ENCODE measurements at places on chromosomes 16 and 17. TPM values are rescaled to one million over a fixed set of nuclear protein-coding genes. Genes with fewer than 3 reads are reported as not detected.

DNA sequence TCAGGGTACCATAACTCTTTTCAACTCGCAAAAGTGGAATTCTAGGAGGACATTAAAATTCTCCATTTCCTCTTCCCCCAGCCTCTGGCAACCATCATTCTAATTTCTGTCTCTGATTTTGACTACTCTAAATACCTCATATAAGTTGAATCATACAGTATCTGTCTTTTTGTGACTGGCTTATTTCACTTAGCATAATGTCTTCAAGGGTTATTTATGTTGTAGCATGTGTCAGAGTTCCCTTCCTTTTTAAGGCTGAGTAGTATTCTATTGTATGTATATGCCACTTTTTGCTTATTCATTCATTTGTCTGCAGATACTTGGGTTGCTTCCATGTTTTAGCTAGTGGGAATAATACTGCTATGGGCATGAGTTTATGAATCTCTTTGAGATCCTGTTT, 12.0 kb downstream of the RNF135 start:
- no peak for DNase-seq

DNA sequence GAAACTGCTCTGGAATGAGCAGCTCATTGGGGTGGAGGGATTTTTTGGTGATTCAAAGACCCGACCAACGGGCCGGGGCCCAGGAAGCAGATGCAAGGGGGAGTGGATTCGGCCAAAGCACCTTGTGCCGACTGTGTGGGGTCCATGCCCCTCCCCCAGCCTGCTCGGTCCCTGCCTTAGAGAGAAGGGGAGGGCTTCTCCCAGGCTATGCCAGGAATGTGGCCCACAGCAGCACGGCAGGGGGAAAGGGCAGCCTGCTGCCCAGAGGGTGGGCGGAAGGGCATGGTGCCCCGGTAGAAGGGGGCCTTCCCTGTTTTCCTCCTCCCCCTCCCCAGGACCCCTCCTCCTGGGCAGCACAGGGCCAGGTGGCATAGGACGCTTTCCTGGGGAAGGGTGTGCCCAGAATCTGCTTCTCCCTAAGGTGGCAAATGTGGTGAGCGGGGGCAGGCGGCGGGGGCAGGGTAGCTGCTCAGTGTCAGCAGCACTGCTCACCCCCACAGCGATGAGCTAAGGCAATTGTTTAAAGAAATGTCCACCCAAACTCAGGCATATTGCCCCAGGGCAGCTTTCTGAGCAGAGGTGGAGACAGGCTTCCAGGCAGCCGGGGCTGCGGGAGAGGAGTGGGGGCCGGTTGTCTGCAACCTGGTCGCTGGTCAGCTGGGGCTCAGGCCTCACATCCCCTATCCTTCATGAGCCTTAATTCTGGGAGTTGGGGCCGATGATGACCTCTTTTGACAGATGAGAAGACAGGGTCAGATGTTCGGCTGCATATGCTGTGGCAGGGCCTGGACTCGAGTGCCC, 33.9 kb upstream of the MLKL start:
- no peak for DNase-seq

GRCh38 chr16:73022534-73022933, 25.4 kb downstream of the ZFHX3 start:
- no peak for DNase-seq

GRCh38 chr16:24255456-24256371, at the start of gene CACNG3:
TSS of gene CACNG3 (plus strand) at chr16:24256335. CDS start at chr16:24256755, 420 bp downstream.
- peak; percentile 62 for DNase-seq

DNA sequence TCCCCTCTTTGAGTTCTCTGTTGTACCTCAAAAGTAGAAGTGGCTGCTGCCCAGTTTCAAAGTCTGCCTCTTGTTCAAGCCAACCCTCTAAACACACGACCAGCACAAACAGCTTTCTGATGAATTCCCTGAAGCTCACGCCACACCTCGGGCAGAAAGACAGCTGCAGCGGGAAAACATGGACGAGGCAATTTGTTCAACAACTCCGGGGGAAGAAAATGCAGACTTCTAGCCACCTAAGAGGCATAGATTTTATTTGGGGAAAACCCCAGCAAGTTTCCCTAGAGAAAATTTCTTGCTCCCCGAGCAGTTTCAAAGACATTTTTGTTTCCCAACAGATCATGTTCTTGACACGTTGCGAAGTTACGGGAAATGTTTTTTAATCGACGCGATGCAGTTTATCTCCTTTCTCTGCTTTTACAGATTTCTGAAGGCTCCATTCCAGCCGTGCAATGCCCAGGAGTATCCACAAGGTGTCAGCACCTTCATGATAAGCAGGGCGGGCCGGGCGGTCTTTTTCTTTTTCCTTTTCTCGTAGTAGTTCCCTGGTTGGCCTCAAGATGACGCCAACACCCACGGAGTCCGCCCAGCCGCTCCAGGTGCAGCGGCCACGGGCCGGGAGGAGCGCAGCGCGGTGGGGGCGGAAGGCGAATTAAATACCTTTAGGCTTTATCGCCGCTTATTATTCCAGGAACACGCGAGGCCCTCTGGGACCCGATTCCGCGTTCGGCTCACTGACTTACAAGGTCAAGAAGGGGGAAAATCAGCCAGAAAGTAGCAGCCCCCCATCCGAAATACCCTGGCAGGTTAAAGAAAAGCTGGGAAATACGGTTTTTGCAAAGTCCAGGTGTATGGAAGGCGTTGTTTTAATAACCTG, 2.9 kb upstream of the FOXC2 start:
- DNase-seq = peak; percentile 94

DNA sequence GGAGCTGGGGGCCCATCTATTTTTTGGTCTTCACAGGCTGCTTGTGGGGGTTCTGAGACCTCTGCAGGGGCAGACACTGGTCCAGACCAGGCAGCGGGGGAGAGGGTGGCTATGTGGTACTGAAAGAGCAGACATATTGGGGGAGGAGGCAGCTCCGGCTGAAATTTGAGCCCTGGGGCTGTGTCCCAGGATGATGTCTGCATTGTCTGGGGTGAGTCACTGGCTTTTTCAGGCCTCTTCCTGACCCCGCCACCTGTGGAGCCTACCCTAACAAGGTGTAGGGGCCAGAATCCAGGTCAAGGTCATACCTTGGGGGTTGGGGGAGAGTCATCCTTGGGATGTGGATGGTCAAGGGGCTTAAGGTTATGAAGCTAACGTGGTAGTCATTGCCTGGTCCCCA, 2.4 kb downstream of the CORO6 start:
- DNase-seq = no peak

- no peak for DNase-seq
These were observed 19.8 kb upstream of the SLC39A11 start for GRCh38 chr17:73112246-73112645.

DNA sequence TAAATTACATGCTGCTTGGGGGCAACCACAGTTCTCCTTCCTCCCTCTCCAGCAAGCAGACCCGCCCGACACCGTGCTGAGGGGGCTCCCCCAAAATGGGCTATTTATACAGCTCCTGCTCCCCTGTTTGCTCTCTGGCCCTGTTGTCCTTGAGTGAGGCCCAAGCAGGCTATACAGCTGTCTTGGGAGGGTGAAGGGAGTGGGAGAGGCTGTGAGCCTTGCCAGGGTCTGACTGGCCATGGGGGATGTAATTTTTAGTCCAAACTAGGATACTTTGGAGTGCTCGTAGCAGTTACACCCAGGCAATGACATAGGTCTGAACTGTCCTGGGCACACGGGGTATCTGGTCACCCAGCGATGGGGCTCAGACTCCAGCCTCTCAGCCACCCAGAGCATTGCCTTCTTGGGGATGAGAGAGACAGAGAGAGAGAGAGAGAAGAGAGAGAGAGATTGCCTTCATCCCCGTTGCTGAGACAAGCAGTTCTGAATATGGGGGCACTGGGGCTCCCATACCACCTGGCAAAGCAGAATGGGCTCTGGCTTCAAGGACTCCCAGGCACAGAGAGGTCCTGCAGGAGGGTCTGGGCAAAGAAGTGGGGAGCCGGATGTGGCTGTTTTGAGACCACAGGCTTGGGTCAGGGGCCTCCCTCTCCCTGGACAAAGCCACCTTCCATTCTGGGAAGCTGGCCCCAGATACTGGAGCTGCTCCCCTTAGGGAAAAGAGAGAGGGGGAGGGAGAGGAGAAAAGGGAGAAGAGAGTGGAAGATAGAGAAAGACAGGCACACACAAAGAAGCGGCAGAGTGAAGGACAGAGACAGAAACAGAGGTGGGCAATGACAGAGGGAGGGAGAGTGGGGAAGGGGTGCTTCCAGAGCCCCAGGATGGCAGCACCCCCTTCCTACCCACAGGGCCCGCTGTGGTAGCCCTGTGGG, 10.7 kb upstream of the TMEM92 start:
- no peak for DNase-seq

DNA sequence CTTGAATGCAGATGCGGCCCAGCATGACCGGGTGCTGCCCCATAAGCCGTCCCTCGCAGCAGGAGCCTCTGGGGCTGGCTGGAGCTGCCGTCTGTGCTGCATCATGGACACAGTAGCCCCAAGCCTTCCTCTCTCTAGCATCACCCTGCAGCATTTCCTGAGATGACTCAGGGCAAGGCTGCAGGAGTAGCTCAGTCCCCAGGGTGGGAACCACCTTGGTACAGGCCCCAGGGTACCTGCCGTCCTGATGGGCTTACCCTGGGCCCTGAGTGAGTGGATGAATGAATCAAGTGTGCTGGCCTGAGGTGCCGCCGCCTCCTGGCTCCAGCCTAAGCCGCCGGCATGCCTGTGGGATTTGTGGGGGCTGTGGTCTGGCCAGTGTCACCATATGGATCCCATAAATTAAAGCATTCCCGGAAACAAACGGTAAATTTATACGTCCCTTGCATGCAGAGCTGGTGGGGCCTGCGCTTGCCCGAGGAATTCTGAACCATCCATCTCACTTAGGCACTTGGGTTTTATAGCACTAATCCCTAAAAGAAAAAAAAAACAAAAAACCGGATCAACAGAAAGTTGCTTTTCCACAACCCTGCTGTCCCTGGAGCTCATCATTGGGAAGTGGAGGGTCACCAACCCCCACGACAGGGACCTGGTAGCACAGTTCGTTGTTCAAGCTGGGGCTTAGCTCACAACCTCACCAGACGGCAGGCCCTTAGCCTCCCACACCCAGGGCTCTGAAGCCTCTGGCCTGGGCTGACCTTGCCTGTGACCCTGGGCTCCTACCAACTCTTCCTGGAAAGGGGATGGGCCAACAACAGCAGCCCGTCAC, 242.6 kb upstream of the CIBAR2 start:
- no peak for DNase-seq

- no peak for DNase-seq
These were observed 1098.4 kb upstream of the EEF2KMT start for GRCh38 chr16:6195966-6196365.

- no peak for DNase-seq
These were observed 45.1 kb downstream of the ATP2C2 start for GRCh38 chr16:84413244-84414004.

Gene KRTAP17-1
- not detected for total RNA-seq

Gene KRTAP2-3
- not detected for total RNA-seq

Gene BAHCC1
- total RNA-seq = 2.1 TPM

Gene CDYL2
- 19.8 TPM for total RNA-seq

Measured in dermis microvascular lymphatic vessel endothelial cell (primary cell).